Left lobe of liver (tissue), 2 donors: ENCODE measurements at places on chromosomes 3 and 15. TPM values are rescaled to one million over a fixed set of nuclear protein-coding genes. Genes with fewer than 3 reads are reported as not detected.

Gene KCNMB3
- 1.7 TPM for total RNA-seq

Gene ATP13A5
- total RNA-seq, result not detected

Gene GPR27
- 0.10 TPM for total RNA-seq

Gene C3orf49
- total RNA-seq, result not detected

Gene GP9
- 0.20 TPM for total RNA-seq
